NCI-H1436 treated with DMSO at 0.1 percent for 48 hours (cell line): ENCODE measurements at places on chromosomes 16 and 17.

DNA sequence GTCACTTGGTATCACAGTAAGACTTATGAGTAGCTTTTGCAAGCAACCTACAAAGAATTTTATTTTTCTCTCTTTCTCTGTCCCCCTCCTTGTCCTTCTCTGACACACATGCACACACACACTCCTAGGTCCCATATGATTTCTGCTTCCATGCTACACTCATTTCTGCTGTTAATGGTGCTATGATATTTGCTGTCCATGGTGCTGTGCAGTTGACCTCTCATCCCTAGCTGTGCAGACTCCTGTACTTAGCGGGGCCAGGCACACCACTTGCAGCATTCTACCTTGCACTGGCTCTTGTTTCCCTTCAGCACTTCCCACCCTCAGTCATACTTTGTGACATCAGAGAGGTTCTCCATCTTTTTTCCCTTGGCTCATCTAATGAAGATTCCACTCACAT, 158.9 kb upstream of the CNTNAP4 start:
- DNase-seq = no peak

DNA sequence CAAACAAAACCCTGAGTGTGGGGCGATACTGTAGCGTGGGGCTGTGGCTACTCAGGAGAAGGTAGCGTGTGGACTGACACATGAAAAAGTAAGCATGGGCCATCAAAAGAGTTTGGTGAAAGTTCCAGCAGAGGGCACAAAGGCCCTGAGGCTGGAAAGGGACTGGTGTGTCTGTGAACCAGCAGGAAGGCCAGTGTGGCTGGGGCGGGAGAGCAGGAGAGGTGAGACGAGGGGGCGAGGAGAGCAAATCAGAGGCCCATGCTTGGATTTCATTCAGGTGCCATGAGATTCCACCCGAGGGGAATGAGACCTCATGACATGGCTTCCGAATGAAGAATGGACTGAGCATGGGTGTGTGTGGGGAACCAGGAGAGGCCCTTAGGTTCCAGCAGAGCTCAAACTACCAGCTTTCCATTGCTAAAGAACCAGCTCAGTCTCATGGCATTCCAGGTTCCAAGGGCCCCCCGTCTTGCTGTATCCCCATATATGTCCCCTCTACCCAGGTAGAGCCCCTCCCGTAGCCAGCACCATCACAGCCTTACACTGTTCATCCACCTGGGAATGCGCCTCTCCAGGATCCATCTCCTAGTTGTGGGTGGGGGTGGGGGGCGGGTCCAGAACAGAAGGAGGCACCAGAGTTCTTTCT, 31.1 kb downstream of the TRPV2 start:
- no peak for DNase-seq

GRCh38 chr17:27381007-27381501, 75.2 kb upstream of the KSR1 start:
- DNase-seq = peak; percentile 8

- DNase-seq = no peak
These were observed 237.2 kb downstream of the TOX3 start for GRCh38 chr16:52309446-52310416.

DNA sequence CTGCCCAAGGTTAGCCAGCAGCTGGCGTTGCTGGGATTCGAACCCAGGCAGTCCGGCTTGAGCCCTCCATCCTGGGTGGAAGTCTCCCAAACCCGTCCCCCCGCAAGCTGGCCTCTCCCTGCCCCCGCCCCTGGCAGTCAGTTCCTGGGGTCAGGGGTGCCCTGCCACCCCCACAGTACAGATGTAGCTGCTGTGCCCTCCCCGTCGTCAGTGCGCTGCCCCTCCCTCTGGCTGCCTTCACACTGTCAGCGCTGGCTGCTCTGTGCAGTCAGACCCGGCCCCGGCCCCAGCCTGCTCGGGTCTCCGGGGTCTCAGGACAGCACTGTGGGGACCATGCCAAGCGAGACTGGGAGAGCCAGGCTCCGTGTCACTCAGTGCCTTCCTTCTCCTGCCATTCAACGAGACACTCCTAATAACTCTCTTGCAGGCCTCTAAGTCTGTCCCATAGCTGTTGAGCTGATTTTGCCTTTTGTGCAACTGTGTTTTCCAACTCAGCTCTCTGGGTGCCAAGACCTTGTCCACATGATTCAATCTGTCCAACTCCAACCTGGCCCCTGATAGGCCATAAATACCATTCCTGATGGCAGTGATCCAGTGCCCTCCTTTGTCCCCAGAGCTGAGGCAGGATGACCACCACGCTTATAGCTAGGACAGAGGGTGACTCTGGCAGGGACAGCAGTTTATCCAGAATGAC, 55.5 kb upstream of the IL34 start:
- no peak for DNase-seq

DNA sequence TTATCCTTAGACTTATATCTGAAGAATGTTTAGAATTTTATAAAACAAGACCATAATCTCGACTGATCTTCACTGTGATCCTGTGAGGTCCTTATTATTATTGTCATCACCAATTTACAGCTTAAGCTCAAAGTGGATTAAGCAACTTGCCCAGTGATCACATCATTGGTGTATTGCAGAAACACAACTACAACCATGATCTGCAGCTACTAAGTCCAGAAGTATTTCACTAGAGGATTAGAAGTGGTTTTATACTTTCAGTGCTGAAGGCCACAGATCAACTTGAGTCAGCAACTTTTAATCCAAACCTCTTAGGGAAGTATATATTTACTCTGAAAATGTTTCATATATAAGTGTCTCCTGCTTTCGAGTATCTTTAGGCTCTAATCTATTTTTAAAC, 624.3 kb upstream of the SOX9 start:
- no peak for DNase-seq

DNA sequence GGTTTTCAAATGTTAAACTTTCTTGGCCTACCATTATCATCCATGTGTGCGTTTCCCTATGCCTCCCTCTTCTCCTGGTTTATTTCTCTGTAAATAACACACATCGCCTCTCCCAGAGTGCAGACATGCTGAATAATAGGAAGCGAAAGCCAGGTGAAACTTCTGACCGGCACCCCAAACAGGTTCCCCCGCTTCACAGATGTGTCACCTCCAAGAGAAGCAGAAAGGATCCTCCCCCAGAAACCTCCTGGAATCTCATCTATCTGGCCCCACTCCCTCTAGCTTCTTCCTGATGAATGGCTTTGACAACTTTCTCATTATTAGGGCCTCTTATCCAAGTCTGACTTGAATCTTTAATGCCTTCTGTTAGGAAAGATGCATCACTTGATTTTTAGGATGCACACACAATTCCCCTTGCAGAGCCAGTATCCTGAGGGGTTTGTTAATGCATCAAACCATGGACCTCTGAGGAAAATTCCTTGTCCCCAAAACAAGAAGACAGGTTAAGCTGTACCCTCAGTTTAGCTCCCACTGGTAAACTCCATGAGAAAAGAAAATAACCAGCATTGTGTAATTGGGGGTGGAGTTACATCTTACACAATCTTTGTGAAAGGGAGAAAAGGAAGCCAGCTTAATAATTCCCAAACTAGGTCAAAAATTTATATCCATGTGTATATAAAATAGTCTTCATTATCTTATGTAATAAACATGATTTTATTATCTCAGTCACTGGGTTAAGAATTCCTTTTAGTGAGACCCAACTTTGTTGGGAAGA, 20.1 kb upstream of the HYDIN start:
- no peak for DNase-seq

DNA sequence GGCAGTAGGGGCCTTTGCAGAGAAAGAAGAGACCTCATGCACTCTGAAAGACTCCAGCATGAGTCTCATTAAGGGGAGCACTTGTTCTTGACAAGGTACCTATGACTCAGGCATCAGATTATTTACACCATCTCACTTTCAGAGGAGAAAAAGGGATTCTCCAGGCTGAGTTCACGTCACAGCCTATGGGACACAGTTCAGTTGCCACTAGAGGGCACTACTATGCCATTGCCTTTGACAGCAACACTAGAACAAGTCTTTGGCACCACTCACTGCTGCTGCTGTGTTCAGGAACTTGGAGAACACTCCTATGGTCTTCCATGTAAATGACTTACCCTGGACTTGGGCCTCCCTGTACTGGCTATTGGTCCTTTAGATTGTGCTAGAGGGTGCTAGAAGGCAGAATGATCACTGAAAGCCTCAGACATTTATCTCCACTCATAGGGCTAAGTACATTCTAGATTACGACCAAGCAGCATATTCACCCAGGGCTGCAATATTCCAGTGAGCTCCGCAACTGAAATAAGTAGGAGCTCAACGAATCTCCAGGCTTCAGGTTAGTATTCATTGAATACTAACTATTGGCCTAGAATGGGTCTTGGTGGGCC, 225.1 kb upstream of the CA10 start:
- DNase-seq = no peak

DNA sequence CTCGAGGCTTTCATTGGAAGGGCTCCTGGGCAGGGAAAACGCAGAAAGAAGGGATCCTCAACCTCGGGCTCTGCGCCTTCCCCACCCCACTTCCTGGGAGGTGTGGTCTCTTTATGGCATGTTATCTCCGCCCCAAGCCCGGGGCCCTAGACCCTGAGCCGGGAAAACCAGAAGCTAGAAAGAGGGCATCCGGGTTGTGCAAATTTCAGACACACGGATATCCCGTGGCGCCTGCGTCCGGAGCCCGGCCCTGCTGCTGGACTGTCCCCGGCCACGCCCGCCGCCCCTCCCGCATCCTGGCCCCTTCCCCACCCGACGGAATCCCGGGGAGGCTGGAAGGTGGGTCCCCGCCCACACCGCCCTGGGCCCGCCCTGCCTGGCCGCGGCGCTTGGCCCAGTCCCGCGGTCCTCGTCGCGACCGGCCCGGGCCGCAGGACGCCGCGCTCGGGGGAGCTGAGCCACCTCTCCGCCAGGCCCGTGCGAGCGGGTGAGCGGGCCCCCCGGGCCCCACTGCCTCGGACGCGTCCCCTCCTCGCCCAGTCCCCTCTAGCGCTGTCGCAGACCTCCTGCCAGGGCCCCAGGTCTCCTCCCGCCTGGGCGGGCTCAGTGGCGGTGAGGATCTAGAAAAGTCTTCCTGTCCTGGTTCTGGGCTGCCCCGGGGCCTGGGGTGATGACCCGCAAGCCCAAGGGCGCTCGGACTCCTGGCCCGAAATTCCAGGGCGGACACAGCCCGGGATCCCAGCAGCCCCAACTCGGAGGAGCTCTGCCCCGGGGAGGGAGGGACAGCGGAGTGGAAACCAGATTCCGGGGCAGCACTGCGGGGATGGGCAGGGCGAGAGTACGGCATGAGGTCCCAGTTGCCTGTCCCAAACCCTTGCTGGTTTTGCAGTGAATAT, at the start of gene SLC16A5:
Gene SLC16A5 (plus strand): TSS at position 397 of the 896 bp plus-strand sequence. CDS start 5,683 bp downstream, outside the sequence.
- no peak for DNase-seq

DNA sequence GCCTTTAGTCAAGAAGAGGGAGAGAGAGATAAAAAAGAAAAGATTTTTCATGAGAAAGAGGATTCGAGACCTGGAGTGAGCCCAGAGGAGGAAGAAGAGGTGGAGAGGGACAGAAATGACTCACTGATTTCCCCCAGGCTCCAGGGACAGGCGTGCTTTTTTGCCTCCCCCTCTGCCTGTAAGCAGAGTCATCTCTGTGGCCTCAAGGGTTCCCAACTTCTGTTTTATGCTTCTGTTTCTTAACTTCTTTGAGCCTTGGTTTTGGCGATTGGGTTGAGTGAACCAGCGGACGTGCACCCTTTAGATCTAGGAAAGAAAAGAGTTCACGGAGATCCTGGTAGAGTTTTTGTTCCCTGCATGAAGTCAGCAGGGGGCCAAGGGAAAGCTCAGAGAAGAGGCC, 147.9 kb upstream of the NOL11 start:
- DNase-seq = no peak

GRCh38 chr17:27615121-27615520, 15.9 kb upstream of the LGALS9 start:
- no peak for DNase-seq

DNA sequence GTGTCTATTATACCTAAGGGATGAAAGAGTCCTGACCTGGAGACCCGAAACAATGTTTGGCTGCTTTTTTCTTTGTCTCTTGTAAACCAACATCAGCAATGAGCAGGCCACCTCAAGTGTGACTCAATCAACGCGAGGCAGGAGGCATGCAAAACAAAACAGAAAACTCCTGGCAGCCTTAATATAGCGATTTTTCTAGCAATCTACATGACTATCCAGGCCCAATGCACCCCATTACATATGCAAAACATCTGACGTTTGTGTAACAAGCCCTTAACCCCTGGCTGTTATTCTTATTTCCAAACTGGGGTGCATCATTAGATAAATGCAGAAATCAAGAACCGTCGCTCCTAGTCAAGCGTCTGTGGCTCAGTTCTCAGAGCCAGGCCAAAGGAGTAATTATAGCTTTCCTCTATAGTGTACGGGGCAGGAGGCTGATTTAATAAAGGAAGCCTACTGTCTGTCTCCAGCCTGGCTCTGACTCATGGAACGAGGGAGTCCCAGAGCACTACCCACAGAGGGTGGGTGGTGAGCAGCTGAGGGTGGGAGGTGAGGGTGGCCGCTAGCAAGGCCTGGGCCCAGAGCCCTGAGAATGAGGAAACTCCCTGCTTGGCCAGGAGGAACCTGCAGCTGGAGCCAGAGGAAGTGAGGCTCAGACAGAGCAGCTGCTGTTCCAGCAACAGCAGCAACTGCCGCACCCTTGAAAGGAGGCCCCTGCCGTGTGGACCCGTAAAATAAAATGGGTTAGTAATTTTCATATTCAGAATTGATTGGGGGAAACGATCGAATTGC, 43.9 kb downstream of the CHD9 start:
- DNase-seq = no peak

GRCh38 chr16:81313701-81314602, 810 bp upstream of the GAN start:
- DNase-seq = no peak

GRCh38 chr16:70754371-70754770, 46.6 kb downstream of the VAC14 start:
- no peak for DNase-seq

- no peak for DNase-seq
These were observed 29.7 kb downstream of the FANCA start for GRCh38 chr16:89786474-89787364.

DNA sequence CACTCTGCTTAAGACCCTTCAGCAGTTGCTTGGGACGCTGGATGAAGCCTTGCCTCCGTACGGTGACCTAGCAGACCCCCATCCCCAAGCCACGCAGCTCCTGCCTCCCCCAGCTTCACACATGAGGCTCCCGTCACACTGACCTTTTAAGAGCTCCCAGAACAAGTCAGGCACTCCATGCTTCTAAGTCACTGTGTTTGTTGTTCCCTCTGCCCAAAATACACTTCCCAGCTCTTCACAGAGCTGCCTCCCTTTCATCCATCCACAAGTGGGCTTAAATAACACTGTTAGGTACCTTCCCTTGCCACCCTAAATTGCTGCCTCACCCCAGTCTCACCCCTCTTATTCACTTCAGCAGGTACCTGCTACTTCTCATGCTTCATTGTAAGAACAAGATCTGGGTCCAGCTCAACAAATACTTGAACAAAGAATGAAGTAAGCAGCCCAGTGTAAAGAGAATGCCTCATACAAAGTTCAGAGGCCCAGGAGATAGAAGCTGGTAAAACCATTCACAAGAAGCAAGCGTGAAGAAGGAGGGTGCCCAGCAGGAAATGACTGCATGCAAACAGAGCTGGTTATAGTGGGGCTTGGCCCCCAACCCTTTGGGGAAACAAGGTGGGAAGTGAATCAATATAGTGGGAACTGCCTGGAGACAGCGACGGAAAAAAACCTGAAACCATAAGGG, 5.8 kb downstream of the ZC3H7A start:
- no peak for DNase-seq

GRCh38 chr17:69878661-69879060, 196.4 kb upstream of the KCNJ16 start:
- no peak for DNase-seq

GRCh38 chr16:83110269-83110668, 483.5 kb downstream of the CDH13 start:
- DNase-seq = no peak

GRCh38 chr16:16861546-16861945, 482.6 kb downstream of the NPIPA7 start:
- DNase-seq = no peak
